KG1 (cell line): ENCODE measurements at places on chromosomes 4 and X.

DNA sequence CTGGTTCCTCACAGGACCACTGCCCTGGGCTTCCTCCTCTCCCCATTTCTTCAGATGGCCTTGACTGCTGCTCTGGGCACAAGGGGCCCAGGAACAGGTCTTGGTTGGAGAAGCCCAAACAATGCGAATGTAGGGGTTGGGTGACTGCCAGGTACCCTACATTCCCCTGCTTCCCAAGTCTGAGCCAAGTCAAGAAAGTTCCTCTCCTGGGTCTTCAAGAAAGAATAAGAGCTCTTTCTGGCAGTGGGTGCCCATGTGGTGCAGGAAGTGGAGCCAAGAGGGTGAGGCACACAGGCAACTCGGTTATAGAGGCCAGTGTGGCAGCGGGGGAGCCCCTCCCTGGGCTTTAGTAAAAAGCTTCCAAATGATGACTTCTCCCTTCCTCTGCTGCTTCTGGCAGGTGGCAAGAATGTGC lies 2.7 kb downstream of the SLC34A2 start:
- DNase-seq: no peak

GRCh38 chr4:152824561-152824960 lies 44.8 kb downstream of the ARFIP1 start:
- no peak for DNase-seq

- DNase-seq: no peak
Measured at GRCh38 chr4:184265546-184266351, 48.1 kb upstream of the ENPP6 start.

- DNase-seq: no peak
Measured at GRCh38 chr4:119626420-119626819, 2.2 kb downstream of the PDE5A start.

DNA sequence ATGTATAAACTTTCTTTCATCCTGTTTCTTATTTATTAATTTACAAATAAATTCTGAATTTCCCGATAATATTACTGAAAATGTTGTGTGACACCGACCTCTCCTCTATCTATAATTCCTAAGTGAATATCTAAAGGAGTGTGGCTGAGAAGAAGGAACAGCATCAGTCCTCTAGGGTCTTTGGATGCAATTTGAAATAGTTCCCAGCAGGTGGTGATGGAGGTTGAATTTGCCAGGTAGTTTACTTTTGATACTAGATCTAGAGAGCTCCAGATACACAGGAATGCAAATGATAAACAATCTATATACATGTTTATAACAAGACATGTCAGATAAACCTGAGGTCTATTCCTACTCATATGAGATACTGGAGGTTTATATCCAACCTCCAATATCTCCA lies 305.4 kb downstream of the PCDH18 start:
- DNase-seq: no peak

DNA sequence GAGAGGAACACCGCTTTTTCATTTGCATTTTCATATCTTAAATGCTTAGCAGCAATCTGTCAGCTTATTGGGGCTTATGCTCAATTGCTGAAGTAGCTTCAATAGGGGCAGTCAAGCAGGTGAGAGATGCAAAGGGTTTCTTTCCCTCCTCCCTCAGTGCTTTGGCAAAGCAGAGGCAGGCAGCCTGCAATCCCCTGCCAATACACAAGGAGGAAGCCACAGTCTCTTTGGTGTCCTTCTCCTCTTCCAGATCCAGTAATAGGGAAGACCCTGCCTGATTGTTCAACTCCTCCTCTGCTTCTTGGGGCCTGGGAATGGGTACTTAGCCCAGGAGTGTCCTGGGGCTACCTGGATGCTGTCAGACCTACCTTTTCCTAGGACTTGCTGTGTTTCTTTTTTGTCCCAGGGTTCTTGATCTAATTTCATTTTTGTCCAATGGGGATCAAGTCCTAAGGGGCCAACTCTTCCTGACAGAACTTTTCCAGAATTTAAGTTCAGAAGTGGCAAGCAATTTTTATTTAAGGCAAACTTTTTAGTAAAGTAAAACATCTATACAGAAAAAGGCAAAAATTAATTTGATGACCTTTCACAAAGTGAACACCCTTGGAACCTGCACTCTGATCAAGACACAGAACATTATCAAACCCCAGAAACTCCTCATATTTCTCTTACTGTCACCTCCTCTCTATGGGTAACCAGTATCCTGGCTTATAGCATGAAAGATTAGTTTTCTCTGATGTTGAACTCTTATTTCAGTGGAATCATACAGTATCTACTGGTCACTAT lies 260.3 kb downstream of the PPP3CA start:
- no peak for DNase-seq

DNA sequence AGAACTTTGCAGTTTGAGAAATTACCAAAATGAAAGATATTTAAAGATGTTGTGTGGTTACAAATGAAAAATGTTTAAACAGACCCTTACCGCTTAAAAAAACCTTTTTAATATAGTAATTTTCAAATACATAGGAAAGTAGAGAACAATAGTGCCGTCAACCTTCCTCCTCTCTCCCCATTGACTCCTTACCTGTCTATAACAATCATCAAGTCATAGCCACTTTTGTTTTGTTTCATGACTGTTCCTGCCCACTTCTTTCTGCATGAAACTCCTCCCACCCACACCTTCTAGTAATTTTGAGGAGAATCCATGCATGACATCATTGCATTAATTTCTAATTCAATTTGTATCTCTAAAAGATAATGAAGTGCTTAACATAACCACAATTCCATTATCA lies 76.5 kb upstream of the ATP8A1 start:
- DNase-seq: no peak

DNA sequence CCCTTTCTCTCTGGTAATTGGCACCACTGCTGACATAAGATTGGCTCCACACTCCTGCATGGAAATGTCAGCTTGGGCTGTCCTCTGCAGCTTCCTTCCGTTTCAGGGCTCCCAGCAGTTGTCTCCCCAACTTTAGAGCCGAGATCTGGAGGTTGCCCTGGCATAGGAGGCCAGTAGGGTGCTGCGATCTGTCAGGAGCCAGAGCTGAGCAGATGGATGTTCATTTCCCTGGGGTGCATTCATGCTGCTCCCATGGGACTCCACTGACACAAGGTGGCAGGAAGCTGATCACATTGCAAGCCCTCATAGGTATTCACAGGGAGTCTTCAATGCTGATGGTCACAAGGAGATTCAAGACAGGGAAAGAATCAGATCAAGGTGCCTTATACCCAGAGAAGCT lies 116.6 kb upstream of the RAI2 start:
- no peak for DNase-seq

GRCh38 chr4:25032126-25032525 lies 1.4 kb upstream of the LGI2 start:
- DNase-seq: no peak

DNA sequence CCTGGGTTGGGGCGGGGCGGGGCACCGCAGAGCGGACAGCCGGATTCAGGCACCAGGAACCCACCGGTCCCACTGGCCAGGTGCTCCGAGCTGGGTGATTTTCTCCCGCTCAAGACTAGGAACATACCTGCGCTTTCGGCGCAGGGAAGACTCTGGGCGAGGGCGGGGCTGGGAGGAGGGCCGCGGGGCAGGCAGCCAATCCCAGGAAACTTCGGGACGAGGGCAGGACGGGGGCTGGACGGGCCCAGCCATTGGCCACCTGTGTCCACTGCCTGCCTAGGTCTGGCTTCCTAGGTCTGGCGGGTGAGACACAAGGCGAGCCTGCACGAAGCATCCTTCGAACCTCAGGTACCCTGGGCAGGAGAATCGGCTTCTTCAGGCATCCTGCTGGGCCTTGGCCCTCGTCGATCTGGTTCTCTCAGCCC lies 274 bp upstream of the ERVMER34-1 start:
- DNase-seq: no peak

DNA sequence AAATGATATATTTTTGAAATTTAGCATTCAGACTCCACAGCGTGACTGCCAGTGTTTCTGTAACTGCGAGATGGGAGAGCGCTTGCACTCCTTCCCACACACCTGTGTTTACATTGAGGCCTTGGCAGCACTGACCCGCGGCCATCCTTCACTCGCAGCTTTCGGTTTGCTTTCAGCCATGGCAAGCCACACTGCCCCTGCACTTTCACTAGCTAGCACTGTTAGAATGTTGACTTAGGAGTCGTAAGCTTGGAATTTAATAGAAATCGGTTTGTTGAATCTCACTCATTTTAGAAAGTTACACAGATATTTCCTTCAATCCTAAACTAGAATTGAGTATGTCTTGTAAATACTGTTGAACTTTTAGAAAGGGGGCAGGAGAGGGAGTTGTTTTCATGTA lies 136.2 kb downstream of the CFAP299 start:
- no peak for DNase-seq

- no peak for DNase-seq
Measured at GRCh38 chrX:50762578-50762977, 51.4 kb downstream of the SHROOM4 start.

GRCh38 chr4:12122316-12122715 lies 693.6 kb upstream of the HS3ST1 start:
- no peak for DNase-seq

- no peak for DNase-seq
Measured at GRCh38 chr4:146333187-146333894, 119.0 kb downstream of the REELD1 start.

GRCh38 chrX:7264399-7264798 lies 116.4 kb upstream of the PUDP start:
- no peak for DNase-seq
